ENCODE measurements at places on chromosomes 12 and 14.

- peak; percentile 16 for DNase-seq
Observed at GRCh38 chr14:76386944-76387782, 11.2 kb downstream of the ESRRB start.

DNA sequence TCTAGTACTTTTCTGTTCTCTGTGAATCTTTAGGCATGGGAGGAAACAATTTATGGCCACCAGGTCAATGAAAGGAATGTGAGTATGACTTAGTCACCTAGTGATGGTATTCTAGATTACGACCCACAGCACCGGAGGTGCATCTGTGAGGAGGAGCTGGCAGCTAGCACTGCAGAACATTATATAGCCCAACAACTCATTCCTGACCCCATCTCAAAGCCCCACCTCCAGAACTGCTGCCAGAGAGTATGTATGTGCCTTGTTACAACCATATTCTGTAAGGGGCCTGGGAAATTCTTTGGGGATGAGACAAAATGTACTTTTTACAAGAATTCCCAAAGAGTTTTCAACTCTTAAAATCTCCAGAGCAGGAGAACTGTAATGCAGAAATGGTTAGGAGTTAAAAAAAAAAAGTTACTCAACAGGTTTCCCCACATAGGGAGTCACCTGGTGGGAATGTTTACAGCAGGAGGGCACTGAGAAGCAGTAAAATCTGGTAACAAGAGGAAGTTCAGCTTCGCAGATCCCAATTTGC lies 34.9 kb upstream of the CERS5 start:
- no peak for DNase-seq

GRCh38 chr14:22781301-22781991 lies 15.0 kb downstream of the OXA1L start:
- no peak for DNase-seq

- DNase-seq, result no peak
Observed at GRCh38 chr14:93493054-93493453, 62.3 kb downstream of the UNC79 start.

DNA sequence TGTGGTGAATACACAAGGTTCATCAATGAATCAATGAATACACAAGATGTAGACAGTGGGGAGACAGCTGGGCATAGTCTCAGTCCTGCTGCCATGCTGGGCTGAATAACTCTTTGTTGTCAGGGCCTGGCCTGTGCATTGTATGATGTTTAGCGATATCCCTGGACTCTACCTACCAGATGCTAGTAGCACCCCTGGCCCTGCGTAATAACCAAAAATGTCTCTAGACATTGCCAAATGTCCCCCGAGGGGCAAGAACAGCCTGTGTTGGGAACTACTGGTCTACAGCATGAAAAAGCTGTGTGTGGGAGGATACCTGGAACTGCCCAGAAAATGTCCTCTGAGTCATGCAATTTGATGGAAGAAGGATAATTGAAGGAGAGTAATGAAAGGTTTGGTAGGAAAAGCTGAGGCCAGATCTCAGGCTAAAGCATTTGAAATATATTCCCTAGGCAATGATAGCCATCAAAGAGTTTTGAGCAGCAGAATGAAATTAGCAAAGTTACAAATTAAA lies 128.2 kb downstream of the TMEM30B start:
- DNase-seq, result no peak

DNA sequence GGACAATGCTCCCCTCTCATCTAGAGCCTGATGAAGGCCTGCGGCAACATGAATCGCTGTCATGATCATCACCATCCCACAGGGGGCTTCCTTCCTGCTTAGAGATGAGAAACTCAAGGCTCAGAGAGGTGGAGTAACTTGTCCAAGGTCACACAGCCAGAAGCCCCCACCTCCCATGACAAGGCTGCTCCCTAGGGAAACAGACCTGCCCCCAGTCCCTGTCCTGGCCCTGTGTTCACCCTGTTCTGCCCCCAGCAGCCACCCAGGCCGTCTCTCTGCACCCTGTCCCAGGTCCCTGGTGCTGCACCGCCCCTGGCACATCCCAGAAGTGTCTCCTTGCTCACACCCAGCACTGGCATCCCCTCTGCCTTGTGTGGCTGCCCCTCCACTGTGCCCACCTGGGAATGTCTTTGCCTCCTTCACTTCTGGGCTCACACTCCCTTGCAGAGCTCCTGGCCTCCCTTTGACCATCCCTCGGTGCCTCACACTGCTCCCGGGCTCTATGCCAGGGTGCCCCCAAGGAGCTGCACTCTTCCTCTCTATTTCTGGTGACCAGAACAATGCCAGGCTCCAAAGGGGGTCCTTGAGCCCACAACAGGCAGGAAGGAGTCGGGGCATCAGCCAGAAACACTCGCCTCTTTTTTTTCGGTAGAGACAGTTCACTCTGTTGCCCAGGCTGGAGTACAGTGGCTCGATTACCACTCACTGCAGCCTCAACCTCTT lies 70.5 kb downstream of the BCL11B start:
- DNase-seq, result no peak

- DNase-seq, result no peak
Observed at GRCh38 chr12:16034136-16034817, 123.1 kb downstream of the DERA start.

DNA sequence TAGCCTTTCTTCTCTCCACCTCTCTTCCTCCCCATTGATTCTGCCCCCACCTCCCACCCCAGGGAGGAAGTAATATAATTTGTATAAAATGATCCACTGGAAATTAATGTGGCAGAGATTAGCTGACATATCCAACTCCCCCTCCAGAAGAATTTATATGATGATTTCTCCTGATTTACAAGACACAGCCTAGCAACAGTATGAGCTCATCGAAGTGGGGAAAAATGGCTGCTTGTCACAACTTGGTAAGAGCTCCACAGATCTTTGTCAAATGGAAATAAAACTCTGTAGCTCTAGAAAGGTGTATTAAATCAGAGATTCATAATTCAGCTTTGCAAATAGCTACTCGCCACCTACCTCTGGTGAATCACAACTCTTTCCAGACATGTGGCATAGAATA lies 195.7 kb downstream of the NOVA1 start:
- DNase-seq, result no peak

DNA sequence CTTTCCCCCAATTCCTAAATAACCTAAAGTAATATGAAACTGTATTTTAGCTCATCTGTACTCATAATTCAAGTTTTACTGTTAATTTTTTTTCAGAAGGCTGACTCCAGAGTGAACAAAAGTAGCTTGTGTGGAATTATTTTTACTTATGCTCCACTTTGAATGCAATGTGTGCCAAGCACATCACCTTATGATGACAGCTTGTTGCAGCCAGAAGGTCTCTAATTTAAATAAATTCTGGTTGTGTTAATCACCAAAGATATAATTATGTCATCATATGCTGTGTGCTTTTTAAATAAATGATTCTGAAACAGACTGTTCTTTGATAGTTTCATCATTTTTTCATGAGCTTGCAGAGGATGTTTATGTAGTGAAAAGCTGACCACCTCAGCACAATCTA lies 283.1 kb downstream of the TMEM117 start:
- no peak for DNase-seq

- DNase-seq, result no peak
Observed at GRCh38 chr14:32372154-32372553, 43.1 kb downstream of the AKAP6 start.

DNA sequence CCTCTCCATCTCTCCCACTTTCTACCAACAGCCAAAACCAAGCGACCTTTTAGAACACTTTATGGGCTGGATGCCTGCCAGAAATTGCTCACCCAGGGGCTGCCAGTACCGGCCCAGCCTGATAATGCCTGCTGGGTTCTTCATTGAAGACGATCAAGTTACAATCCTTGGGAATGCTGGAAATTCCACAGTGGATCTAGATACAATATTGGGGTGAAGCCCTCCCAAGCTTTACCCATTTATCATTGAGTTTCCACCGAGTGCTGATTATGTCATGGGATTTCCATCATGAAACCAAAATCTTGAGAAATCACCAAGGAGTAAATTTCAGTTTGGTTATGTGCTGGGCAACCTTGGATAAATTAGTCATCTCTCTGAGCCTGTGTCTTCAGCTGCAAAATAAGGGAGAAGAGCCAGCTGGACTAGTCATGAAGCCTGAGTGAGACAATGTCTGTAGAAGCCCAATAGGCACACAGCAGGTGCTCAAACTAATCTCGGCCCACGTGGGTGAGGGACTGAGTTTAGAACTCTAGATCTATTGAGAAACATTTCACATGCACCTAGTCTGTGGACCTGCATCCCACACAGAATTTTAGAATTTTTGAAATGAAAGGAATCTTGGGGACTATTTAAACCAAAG lies 75.5 kb upstream of the CLMN start:
- DNase-seq, result no peak

GRCh38 chr14:91232603-91233002 lies 11.9 kb downstream of the GPR68 start:
- no peak for DNase-seq

- DNase-seq, result no peak
Observed at GRCh38 chr12:77766224-77766623, 64.5 kb upstream of the NAV3 start.

DNA sequence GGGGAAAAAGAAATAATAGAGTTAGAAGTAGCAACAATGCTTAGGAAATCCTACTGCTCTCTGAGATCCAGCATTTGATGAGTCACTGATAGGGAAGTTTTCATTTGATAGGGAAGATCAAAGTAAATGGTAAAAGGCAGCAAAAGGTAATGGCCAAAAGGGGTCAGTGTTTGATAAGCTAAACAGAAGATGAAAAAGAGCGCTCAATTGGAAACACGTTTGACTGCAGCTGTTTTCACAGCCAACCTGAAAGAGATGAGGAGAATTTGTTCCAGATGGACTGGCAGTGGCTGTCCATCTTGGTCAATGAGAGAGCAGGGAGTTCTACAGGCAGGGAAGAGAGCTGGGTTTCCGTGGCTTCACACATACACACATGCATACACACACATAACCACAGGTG lies 264.2 kb downstream of the TMEM132C start:
- DNase-seq, result no peak

GRCh38 chr12:4161718-4162117 lies 111.8 kb upstream of the CCND2 start:
- no peak for DNase-seq

DNA sequence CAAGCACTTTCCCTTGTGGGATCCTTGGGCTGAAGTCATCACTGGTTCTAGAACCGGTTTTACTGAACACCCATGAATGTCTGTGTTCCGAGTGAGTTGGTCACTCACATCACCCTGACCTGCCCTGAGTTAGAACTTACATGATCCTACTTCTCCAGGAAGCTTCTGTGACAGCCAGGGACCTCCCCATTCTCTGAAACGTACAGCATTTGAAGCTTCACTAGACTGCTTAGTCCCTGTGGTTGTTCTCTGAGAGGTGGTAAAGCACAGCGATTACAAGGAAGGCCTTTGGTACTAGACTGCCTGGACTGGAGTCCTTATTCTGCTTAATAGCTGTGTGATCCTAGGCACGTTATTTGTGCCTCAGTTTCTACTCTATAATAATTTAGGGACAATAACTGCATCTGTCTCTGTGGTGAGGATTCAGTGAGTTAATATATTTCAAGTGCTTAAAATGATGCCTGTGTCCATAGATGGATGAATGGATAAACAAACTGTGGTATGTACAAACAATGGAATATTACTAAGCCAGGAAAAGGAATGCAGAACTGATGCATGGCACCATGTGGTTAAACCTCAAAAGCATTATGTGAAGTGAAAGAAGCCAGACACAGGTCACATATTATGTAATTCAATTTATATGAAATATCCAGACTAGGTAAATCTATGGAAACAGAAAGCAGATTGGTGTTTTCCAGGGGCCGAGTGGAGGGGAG lies 54.7 kb upstream of the DDX11 start:
- DNase-seq, result no peak

DNA sequence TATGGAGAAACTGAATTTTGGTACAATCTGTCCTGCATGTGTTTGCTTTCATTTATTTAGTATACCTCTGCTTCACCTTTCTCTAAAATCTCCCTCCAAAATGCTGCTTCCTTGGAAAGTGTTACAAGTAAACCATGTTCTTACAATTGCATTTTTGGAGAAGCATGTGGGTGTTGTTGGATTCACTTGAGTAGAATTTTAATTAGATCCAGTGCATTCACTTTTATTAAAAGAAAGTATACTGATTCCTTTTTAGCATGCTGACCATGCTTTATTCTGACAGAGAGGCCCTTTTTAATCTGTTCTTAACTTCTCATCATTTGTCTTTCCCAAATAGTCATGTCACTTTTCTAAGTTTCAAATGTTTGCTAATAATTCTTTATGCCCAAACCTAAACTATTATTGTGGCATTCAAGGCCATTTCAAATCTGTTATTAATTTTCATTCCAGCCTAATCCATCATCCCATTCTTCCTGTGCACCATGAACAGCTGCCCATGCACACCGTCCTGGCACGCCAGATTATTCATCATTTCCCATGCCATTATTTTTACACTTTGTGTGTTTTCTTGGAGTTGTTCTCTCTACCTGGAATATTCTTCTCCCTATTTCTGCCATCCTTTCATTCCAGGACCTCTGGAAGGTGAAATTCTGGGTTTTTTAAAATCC lies 90.7 kb downstream of the METTL25 start:
- DNase-seq, result no peak

DNA sequence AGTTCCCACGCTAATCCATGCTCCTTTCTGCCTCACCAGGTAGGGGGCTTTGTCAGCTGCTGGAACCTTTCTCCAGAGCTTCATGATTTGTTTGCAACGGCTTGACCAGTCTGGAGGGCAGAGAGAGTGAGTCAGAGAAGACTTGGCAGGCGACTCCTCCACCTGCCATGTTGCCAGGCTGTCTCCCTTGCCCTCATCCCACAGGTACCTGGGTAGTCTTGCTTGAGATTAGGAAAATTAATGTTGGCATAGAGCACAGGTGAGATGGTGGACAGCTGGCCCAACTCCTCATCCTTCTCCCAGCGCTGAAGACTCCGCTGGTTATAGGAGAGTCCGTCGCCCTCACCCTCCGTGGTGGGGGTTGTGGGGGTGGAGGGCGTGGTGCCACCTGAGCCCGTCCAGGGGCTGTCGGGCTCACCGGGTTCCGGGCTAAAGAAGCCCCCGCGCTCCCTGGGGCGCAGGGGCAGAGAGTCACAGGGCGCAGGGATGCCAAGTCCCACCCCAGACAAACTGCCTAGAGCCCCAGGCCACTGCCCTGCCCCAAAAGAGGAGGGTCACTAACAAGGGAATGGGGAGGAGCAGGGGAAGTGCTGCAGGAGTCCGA lies 18.6 kb downstream of the KMT2D start:
- no peak for DNase-seq

- no peak for DNase-seq
Observed at GRCh38 chr12:94615260-94616181, 34.8 kb downstream of the TMCC3 start.

GRCh38 chr14:100552524-100553125 lies 34.6 kb downstream of the BEGAIN start:
- no peak for DNase-seq

- DNase-seq, result no peak
Observed at GRCh38 chr12:6909421-6910145, 4.8 kb upstream of the ENO2 start.

GRCh38 chr14:76773188-76773885 lies 12.1 kb downstream of the VASH1 start:
- no peak for DNase-seq

- DNase-seq, result no peak
Observed at GRCh38 chr14:70915415-70915814, 8.2 kb downstream of the PCNX1 start.

DNA sequence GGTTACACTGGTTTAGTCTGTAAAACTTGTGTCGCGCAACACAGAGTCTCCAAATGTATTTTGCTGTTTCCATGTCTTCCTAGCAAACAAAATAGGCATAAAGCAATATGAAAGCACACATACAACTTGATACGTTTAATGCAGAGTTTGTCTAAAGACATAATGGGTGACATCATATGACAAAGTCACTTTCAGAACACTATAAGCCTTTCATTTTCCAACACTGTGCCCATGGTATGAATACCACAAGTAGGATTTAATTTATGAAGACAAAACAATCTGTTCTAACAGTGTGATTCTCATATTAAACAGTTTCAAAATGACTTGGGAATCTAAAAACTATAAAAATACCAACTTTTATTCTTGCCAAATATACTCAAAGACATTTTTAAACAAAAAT lies 58.4 kb downstream of the PTPN21 start:
- no peak for DNase-seq

Data from GM12864 (cell line).